Esophagus (tissue), 2 donors: ENCODE measurements at places on chromosomes 3 and 15. TPM values are rescaled to one million over a fixed set of nuclear protein-coding genes. Genes with fewer than 3 reads are reported as not detected.

The KY gene
- polyA plus RNA-seq, result 0.02 TPM

The SETMAR gene
- polyA plus RNA-seq, result 12.2 TPM

The GOLGA8T gene
- not detected for polyA plus RNA-seq

The SLCO2A1 gene
- polyA plus RNA-seq, result 4.9 TPM
